Small intestine (tissue), 16 donors: ENCODE measurements at places on chromosomes 1 and 21.

DNA sequence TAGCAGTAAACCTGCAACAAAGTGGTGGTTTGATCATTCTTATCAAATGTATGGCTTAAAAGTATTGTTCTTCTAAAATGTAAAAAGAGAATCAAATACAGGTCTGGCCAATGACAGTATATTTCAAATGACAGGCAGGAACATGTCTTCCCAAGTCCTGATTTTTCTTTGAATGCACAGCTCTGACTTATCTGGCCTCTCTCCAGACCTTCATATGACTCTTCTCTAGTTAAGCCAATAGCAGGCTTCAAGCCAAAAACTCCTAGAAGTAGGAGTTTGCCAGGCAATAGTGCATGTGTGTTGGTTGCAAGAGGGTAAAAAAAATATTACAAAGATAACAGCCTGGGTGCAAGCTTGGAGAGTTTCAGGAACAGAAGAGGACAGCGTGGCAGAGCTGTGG lies 345.5 kb downstream of the SMYD3 start:
- DNase-seq, result no peak

- no peak for DNase-seq
Measured at GRCh38 chr1:61270761-61271411, 188.5 kb downstream of the NFIA start.

- DNase-seq, result no peak
Measured at GRCh38 chr1:26772687-26773086, 15.1 kb upstream of the PIGV start.

DNA sequence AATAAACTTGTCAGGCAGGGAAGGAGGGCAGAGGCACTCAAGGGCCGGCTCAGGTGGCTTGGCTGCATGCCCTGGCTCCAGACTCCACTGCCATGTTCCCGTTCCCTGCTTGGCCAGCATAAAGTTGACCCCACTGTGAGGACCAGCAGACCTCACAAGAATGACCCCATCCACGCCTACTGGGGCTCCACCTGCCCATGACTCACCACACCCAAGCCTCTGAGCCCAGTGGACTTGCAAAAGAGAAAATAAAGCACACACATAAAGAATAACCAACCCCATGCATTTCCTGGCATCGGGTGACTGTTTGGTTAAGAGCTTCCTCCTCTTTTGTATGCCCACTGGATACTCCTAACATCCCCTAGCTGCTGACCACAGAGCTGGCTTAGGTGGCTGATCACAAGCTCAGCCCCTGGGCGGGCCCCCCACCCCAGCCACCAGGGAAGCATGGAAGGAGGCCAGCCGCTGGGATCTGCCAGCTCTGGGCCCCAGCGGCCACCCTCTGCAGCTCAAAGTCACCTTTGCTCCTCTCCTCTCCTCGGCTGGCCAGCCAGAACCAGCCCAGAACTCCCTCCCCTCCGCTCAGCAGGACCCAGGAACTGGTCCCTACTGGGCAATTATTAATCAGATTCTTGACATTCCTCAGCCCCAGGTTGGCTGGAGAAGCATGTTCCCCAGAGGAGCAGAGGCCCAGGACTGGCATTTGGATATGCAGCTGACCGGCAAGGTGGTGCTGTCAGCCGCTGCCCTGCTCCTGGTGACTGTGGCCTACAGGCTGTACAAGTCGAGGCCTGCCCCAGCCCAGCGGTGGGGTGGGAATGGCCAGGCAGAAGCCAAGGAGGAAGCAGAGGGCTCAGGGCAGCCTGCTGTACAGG lies at the start of gene KLHDC7A:
KLHDC7A (plus strand) TSS at position 616 of the 875 bp plus-strand sequence; CDS start at position 668, 52 bp downstream.
- DNase-seq, result peak; percentile 88

DNA sequence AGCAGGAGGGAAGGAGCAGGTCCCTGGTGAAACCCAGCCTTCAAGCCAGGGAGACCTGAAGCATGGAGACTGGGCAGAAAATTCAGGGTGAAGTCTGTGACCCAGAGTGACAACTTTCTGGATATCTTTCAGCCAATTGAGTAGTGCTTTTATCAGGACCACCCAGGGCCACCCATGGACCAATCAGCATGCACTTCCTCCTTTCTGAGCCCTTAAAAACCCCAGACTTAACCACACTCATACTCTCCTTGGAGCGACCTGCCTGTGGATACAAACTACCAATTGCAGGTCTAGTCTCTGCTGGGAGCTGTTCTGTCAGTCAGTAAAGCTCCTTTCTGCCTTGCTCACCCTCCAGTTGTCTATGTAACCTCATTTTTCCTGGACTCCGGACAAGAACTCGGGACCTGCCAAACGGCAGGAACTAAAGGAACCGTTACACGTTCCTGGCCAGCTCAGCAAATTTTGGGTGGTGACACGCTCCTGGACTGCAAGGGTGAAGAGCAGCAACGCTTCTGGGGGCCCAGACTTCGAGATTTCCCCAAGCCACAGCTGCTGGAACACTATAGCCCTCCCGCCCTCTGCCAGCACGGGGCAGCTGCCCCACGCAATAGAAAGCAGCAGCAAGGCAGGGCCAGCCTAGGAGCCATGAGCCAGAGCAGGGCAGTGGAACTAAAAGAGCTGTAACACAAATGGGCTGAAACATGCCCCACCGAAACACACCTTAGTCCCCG lies 1183.4 kb downstream of the AMY1C start:
- DNase-seq, result no peak

- DNase-seq, result no peak
Measured at GRCh38 chr1:30328100-30328370, 395.4 kb downstream of the MATN1 start.

- DNase-seq, result no peak
Measured at GRCh38 chr1:41455479-41456332, 28.8 kb downstream of the EDN2 start.

DNA sequence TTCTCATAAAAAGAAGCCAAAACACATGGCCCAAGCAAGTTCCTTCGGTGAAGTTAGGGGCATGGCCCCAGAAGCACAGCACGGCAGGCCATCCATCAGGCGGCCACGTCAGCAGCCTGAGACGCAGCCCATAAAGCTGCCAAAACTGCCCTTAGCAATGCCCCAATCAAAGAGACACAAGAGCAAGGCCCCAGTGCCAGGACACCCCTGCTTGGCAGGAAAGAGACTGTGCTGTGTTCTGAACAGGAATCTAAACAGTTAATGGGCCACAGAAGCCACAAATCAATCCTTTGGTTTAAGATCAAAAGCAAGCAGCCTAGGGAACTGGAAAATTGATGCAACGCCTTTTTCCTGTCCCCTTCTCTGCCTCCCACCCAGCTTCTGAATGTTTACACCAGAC lies 497.0 kb upstream of the USP24 start:
- no peak for DNase-seq

DNA sequence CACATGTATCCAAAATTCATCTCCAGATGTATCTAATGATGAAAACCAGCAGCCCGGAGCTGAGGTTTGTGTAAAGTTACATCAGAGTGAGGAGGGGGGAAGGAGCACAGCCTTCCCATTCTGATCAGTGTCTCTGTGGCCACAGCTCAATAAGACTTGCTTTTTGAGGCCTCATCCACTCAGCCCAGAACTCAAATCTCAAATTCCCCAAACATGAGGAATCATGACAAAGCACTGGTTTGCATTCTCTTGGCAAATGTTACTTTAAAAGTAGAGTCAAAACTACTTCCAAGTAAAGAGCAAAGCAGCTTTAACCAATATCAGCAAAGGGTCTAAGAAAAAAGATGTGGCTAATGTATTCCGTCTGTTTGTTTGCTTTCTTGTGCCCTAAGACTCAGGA lies 30.9 kb downstream of the CCN1 start:
- no peak for DNase-seq

DNA sequence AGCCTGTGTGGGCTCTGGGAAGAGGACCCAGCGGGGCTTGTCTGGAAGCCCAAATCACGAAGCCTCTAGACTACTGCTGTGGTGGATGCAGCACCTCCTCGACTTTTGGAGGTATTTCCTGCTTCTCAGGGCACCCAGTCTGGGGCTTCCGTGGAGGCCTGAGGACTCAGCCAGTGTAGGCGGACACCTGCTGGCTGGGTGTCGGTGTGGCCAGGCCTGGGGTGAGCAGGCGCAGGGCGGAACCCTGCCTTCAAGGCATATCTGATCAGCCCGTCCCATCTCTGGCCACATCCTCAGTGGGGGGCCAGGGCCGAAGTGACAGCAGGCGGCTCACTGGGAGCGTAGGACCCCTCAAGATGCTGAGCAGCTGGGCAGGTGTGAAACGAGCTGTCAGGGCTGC lies 6.9 kb downstream of the PLCH2 start:
- DNase-seq, result no peak

DNA sequence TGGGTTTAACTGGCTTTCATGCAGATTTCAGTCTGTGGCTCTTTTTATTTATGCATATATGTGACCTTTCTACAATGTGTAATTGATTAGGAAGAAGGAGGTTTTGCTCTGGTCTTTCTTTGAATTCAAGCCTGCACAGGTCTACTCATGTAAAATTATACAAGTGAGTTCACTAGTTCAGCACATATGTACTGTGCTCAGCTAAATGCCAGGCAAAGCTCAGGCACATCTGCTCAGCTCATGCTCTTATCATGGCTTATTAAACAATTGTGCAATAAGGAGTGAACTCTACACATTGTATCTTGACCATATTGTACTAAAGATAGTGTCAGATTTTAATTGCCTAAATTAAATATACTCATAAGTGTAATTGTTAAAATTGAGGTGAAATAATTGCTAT lies 378.4 kb downstream of the ADGRL2 start:
- peak; percentile 55 for DNase-seq

DNA sequence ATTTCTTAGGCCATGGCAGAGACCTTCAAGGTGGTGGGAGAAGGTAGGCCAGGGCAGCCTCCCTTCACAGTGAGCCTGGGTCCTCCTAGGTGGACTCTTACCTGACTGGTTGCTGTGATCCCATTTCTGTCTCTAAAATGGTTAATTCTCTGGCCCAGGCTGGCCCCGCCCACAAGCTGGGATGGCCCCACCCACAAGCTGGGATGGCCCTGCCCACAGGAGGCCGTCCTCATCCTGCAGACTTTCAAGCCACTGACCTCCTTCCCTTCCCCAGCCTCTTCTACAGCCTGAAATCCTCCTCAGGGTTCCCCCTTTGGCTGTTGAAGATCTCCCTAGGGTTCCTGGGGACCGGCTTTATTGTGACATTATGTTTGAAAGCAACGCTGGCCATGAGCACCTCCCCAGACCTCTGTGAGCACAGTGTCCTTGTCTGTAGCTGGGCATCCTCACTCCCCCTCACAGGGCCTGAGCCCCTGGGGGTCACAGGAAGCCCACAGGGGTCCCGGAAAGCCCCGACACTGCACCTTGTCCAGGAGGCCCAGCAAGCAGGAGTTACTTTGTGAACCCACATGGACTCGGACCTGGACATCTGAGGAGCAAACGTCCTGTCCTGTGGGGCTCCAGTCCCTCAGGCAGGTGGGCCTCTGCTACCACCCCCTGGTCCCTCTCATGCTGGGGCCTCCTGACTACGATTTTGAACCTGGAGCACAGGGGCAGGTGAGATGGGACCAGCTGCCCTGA lies 621.7 kb downstream of the MATN1 start:
- DNase-seq, result no peak

GRCh38 chr1:115493834-115494233 lies 147.9 kb upstream of the VANGL1 start:
- DNase-seq, result no peak

- no peak for DNase-seq
Measured at GRCh38 chr1:70077066-70077465, 128.3 kb downstream of the LRRC40 start.

DNA sequence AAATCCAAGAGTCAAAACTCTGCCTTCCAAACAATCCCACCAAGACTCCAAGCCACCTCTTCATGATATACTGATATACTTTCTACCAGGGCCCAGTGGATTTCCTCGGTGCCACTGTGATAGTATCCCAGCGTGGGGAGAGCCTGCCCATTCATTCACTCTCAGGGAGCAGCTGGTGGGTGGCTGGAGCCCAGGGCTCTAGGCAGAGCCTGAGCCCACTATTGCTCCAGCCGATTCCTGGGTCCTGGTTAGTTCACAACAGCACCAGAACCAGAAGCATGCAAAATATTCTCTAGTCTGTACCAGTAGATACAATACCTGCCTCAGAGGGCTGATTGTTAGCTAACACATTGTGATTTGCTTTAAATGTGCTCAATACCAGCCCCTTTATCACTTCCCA lies 831 bp downstream of the CSRP1 start:
- DNase-seq, result no peak

GRCh38 chr1:33363470-33363861 lies 42.6 kb upstream of the A3GALT2 start:
- no peak for DNase-seq

- no peak for DNase-seq
Measured at GRCh38 chr1:100476735-100477290, 61.1 kb upstream of the GPR88 start.

- no peak for DNase-seq
Measured at GRCh38 chr1:224670506-224670905, 54.4 kb downstream of the CNIH3 start.

- no peak for DNase-seq
Measured at GRCh38 chr1:212794561-212795014, 2.9 kb downstream of the TATDN3 start.

DNA sequence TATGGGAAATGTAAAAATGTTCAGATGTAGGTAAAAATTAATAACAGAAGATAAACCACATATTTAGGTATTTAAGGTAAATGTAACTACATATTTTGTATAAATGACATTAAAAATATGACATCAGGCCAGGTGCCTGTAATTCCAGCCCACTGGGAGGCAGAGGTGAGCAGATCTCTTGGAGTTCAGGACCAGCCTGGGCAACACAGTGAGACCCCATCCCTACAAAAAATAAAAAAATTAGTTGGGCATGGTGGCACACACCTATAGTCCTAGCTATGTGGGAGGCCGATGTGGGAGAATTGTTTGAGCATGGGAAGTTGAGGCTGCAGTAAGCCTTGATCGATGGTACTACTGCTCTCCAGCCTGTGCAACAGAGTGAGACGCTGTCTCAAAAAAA lies 216.5 kb downstream of the SPATA17 start:
- DNase-seq, result no peak

GRCh38 chr1:156877433-156878170 lies 15.9 kb upstream of the PEAR1 start:
- DNase-seq, result no peak

- DNase-seq, result no peak
Measured at GRCh38 chr1:70409136-70409535, 1.9 kb upstream of the CTH start.

DNA sequence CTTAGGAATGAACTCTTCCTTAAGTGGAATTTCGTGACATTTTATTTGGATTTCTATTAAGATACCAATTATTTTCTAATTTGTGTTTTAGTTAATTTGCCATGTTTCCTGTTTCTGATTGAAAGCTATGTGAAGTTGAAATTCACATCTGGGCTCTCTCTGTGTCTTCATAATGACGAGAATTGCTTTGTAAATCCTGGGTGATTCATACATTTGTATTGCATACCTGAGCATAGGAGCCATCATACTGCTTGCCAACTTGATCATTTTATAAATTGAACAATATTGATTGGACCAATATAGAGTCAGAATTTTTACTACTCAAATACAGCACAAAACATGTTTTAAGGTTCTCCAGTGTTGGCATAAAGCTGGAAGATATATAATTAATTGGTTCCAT lies 817.9 kb downstream of the BRINP3 start:
- DNase-seq, result no peak

DNA sequence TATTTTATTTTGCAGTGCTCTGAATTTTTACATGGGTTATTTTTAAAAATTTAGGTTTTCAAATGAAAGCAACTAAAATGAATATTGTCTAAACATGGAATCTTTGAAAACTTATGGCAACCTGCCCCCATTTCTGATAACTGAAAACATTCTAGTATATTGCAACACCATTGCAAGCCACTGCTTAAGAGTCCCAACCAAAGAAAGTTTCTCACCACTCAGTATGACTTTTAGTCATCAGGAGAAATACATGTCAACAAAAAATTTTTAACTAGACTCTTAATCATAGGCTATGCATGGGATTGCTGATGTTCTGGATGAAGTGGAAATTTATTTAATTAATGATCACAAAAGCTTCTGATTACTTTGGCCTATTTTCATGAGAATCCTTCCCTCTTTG lies 112.1 kb downstream of the TNFSF18 start:
- no peak for DNase-seq
